ENCODE measurements at places on chromosomes 3 and 15.
A peak's percentile ranks its signal among the peaks of the same experiment; 100 is the strongest.

GRCh38 chr3:151501171-151501922 is 40.5 kb upstream of the IGSF10 start:
- no peak for DNase-seq

DNA sequence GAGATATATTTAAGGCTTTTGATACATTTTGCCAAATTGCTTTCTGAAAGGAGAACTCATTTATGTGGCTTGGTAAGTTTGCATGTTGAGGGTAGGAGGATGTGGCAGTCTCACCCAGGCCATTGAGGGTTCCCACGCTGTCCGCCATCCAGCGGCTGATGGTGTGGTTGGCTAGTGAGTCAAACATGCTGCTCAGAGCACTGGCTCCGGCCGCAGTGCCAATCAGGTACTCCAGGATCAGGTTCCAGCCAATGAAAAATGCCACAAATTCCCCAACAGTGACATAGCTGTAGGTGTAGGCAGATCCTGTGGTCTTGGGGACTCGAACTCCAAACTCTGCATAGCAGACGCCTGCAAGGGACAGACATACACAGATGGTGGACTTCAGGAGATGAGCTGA is 82.3 kb downstream of the CLDN11 start:
- DNase-seq, result no peak

- DNase-seq, result peak; percentile 18
Observed at GRCh38 chr3:75906555-75907112, 121.3 kb upstream of the ZNF717 start.

DNA sequence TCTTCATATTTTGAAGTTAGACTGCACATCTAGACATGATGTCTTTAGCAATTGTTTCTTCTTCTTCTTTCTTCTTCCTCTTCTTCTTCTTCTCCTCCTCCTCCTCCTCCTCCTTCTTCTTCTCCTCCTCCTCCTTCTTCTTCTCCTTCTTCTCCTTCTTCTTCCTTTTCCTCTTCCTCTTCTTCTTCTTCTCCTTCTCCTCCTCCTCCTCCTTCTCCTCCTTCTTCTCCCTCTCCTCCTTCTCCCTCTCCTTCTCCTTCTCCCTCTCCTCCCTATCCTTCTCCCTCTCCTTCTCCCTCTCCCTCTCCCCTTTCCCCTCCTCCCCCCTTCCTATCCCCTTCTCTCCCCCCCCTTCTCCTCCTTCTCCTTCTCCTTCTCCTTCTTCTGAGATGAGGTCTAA is 21.9 kb downstream of the TCF12 start:
- no peak for DNase-seq

GRCh38 chr3:44248152-44248551 is 6.5 kb downstream of the TOPAZ1 start:
- no peak for DNase-seq

GRCh38 chr3:135781026-135781815 is 184.3 kb upstream of the PPP2R3A start:
- no peak for DNase-seq

GRCh38 chr3:117278424-117279190 is 569.0 kb downstream of the TUSC7 start:
- no peak for DNase-seq

DNA sequence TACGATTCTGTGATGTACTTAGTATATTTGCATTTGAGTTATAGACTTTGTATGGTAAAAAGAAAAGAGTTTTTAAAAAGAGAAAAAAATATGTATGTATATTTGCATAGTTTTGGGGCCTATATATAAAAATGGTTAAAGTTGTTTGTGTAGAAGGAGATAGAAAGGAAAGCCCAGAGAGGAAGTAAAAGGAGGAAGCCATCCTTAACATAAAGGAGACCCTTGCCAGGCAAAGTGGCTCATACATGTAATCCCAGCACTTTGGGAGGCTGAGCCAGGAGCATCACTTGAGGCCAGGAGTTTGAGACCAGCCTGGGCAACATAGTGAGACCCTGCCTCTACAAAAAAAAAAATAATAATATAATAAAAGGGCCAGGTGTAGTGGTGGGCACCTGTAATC is 8.4 kb downstream of the SNAP23 start:
- DNase-seq, result no peak
